ENCODE measurements at places on chromosomes 1 and 21.

GRCh38 chr1:17265162-17265561 is 16.3 kb downstream of the PADI3 start:
- H3K27me3 ChIP-seq: no peaks in the 10 kb centered on the region
- H3K36me3 ChIP-seq: no peaks in the 10 kb centered on the region
- H3K4me3 ChIP-seq: no peak overlapping the region

- H3K27me3 ChIP-seq: no peaks in the 10 kb centered on the region
- no peak for DNase-seq
- no peaks in the 10 kb centered on the region for H3K4me1 ChIP-seq
- no peaks in the 10 kb centered on the region for H3K36me3 ChIP-seq
- H3K27ac ChIP-seq: no peak overlapping the region
Measured at GRCh38 chr21:14889080-14889810, 175.6 kb downstream of the NRIP1 start.

DNA sequence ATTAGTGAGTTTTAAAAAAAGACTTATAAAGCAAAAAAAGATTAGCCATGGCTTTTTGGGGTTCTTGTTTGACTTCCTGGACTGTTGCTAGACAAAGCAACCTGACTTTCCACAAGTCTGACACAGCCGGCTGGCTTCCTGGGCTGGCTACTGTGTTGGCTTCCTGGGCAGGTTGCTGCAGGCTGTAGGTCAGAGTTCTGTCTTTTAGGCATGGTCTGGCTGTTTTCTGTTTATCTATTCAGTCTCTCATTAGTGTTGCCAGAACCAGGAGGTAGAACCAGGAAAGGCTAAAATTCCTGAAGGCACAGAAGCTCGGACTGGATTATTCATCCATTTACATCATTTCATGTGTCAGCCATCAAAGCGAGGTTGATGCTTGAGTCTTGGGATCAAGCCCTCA is 88.6 kb upstream of the SLC35F3 start:
- H3K27ac ChIP-seq: no peak overlapping the region
- H3K27me3 ChIP-seq: no peaks in the 10 kb centered on the region
- no peaks in the 10 kb centered on the region for H3K4me1 ChIP-seq

DNA sequence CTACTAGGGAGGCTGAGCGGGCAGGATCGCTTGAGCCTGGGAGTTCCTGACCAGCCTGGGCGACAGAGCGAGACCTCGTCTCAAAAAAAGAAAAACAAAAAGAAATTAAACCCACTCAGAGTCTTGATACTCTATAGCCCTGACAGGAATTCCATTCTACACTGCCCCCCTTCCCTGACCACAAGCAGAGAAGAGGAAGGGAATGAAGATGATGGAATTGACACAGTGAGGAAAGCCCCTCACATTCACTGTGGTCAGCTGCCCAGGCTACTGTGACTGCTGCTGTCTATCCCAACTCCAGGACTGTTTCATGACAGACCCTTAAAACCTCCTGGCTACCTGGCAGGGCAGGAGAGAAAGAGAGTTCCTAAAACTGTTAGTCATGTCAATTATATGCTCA is 12.1 kb downstream of the LIN9 start:
- no peak overlapping the region for H3K27ac ChIP-seq
- no peak for DNase-seq
- no peak overlapping the region for H3K4me3 ChIP-seq
- no peaks in the 10 kb centered on the region for H3K4me1 ChIP-seq
- H3K36me3 ChIP-seq: peaks cover 6% of the 10 kb centered on the region
- no peaks in the 10 kb centered on the region for H3K27me3 ChIP-seq

GRCh38 chr1:101438359-101438758 is 201.5 kb downstream of the S1PR1 start:
- H3K27me3 ChIP-seq: no peaks in the 10 kb centered on the region
- H3K4me3 ChIP-seq: no peak overlapping the region
- no peak overlapping the region for H3K27ac ChIP-seq
- H3K4me1 ChIP-seq: no peaks in the 10 kb centered on the region

- no peaks in the 10 kb centered on the region for H3K27me3 ChIP-seq
- H3K4me1 ChIP-seq: peaks cover 2% of the 10 kb centered on the region
- no peak for DNase-seq
- no peak overlapping the region for H3K27ac ChIP-seq
Measured at GRCh38 chr21:42681296-42682206, 28.1 kb downstream of the PDE9A start.

GRCh38 chr1:107817935-107818334 is 147.0 kb downstream of the VAV3 start:
- H3K4me1 ChIP-seq: no peaks in the 10 kb centered on the region
- DNase-seq: no peak
- no peak overlapping the region for H3K27ac ChIP-seq
- H3K4me3 ChIP-seq: no peak overlapping the region
- H3K27me3 ChIP-seq: no peaks in the 10 kb centered on the region

GRCh38 chr1:59415881-59416280 is 119.0 kb downstream of the FGGY start:
- H3K27me3 ChIP-seq: no peaks in the 10 kb centered on the region
- no peaks in the 10 kb centered on the region for H3K4me1 ChIP-seq
- DNase-seq: no peak
- no peak overlapping the region for H3K4me3 ChIP-seq

Data from iPS DF 6.9 (cell line).